Stimulated activated CD8-positive, alpha-beta memory T cell treated with anti-CD3 and anti-CD28 coated beads, Interleukin-4, amount 100 ng/mL, for 1 hour (primary cell): ENCODE measurements at places on chromosomes 4 and X.

DNA sequence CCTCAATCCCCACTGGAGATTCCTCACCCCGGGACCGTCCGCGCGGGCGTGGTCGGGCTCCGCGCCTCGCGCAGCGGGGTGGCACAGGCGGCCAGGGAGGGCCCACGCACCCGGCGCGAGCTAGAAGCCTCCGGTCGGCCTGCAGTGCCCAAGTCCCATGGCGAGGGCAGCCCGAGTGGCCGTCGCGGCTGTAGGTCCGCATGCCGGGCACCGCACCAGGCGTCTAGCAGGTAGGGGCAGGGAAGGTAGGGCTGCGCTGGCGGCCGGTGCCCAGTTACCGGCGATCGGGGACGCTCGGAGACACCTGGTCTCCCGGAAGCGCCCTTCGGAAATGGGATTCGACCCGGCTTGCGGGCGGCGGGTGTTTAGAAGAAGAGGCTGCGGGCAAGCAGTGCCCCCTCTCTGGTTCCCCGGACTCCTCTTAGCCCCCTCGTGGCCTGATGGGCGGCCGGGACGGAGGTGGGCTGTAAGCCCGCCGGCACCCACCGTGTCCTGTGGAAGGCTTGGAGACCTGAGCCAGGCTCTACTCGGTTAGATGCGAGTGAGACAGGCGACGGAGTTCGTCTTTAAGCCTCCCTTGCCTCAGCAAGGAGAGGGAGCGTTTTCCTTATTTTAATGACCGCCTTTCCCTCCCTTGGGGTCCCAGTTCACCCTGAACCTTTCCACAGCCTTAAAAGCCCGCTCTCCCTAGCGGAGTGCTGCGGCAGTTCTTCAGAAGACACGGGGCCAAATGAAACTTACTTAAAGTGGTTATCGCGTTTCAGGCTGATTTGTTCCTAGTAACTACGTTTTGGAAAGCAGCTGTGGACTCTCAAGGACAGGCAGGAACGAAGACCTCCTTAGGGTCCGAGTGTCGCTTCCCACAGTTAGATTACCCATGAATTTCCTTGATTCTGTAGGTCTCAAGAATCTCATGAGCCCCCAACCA, 821 bp downstream of the SLITRK2 start:
- no peak for DNase-seq

GRCh38 chrX:71954458-71954857, 43.8 kb downstream of the NHSL2 start:
- no peak for DNase-seq

GRCh38 chr4:186039697-186040096, 29.3 kb upstream of the TLR3 start:
- DNase-seq: no peak

GRCh38 chr4:80900908-80901307, 129.6 kb upstream of the BMP3 start:
- no peak for DNase-seq

DNA sequence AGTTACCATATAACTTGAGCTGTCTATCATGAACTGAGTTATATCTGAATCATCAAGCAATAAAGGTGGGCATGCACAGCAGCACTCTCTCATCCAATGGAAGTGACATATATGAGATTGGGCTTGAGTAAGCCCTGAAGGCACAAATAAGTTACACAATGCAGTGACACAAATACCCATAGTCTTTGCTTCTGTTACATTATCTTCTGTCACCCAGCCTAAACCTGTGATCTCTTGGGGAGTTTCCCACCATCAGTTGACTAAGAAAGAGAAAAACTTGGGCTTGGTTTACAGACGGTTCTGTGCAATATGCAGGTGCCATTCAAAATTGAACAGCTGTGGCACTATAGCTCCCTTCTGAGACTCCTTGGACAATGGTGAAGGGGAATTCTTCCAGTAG, 138.8 kb upstream of the IL15 start:
- no peak for DNase-seq

- no peak for DNase-seq
These were observed 694.4 kb upstream of the POU3F4 start for GRCh38 chrX:82813671-82814078.

- DNase-seq: no peak
These were observed 53.3 kb upstream of the LNX1 start for GRCh38 chr4:53644607-53645006.

- no peak for DNase-seq
These were observed 36.4 kb downstream of the HTRA3 start for GRCh38 chr4:8305851-8306471.

- DNase-seq: no peak
These were observed 23.1 kb downstream of the SETD7 start for GRCh38 chr4:139532947-139533346.

GRCh38 chrX:70973221-70973620, 42.3 kb upstream of the SLC7A3 start:
- no peak for DNase-seq

- no peak for DNase-seq
These were observed 71.8 kb downstream of the RTL9 start for GRCh38 chrX:110430293-110431076.

- no peak for DNase-seq
These were observed 19.0 kb downstream of the HCCS start for GRCh38 chrX:11130136-11130535.

- no peak for DNase-seq
These were observed 32.9 kb downstream of the CCNQ start for GRCh38 chrX:153565996-153566580.

- no peak for DNase-seq
These were observed 4.3 kb downstream of the CPLX1 start for GRCh38 chr4:821631-822030.

DNA sequence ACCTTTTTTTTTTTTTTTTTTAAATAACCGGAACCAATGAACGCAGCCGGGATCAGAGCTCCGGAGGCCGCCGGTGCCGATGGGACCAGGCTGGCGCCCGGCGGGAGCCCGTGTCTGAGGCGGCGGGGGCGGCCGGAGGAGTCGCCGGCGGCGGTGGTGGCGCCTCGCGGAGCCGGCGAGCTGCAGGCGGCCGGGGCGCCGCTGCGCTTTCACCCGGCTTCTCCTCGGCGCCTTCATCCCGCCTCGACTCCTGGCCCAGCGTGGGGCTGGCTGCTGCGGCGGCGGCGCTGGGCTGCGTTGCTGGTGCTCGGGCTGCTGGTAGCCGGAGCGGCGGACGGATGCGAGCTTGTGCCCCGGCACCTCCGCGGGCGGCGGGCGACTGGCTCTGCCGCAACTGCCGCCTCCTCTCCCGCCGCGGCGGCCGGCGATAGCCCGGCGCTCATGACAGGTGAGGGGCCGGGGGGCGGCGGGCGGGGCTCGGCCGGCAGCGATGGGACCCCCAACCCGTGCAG, 337 bp downstream of the STIM2 start:
- DNase-seq: peak; percentile 30

DNA sequence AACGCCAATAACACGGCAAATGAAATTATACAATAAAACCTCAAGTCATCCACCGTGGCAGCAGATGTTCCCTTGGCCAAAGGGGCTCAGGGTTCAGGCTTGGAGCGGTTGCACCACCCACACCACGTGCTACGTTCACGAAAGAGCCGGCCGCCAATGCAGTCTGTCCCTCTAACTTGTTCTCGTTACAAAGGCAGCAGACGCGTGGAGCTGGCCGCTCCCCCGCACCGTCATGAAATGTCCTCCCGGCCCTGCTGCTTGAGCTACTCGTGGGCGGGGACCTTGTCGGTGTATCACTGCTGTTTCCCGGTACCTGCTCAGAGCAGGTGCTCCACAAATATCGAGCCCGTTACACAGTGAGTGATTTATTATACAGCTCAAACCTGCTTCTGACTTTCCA, 36.4 kb upstream of the MAN2B2 start:
- no peak for DNase-seq

- no peak for DNase-seq
These were observed 129.2 kb upstream of the MSX1 start for GRCh38 chr4:4730249-4730648.

DNA sequence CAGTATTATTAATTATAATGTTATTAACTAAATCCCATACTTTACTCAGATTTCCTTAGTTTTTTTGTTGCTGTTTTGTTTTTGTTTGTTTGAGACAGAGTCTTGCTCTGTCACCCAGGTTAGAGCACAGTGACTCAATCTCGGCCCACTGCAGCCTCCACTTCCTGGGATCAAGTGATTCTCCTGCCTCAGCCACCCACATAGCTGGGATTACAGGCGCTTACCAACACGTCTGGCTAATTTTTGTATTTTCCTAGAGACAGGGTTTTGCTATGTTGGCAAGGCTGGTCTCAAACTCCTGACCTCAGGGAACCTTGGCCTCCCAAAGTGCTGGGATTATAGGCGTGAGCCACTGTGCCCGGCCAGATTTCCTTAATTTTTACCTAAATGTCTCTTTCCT, 72.2 kb downstream of the ANAPC4 start:
- DNase-seq: no peak

DNA sequence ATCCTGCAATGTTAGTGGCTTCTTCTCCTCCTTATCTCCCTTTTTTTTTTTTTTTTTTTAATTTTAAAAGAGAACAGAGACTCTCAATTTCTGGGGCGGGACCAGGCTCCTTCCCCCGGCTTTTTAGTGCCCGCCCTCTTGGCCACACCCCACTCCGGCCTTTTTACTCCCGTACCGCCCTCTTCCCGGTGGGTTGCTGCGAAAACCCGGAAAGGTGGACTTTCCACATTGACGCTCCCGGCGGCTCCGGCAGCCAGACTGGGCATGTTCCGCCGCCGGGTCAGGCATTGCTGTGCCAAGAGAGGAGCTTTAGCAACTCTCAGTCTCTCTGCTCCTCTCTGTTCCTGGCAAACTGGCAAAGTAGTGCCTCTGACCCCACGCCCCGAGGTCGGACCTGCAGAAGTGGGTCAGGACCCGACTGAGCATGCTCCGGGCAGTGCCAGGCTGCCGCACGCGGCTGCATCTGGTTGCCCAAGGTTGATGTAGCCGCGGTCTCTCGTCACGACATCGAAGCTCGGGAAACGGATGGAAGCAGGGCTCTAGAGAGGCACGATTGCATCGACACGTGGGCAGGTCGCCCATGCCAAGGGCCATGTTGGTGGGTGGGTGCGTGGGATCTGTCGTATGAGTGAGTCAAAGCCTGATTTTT, 1.1 kb upstream of the MFAP3L start:
- DNase-seq: peak; percentile 76

DNA sequence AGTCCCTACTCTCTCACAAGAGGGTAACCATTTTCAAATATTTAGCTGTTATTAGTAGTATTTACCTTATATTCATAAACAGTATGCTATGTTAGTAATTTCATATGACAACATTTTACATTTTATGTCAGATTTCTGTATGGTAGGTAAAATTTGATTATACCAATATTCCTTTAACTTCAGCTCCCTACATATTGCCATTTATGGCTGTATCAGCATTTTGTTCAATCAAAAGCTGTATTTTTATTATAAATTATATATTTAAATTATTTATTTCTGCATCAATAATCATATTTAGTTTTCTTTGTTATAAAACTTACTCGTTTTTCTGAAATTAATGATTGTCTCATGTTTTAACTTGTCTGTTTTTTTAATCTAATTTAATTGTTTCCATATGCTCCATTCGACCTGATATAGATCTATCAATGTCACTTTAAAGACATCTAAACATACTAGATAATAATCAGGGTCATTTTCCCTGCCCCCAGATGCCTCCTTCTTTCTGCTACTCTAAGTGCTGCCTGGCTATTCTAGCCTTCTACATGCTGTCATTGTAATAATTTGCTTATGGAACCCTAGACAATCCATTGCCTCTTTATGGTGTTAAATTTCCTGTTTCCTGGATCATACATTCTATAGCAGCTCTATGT, 1976.7 kb upstream of the ADGRL3 start:
- no peak for DNase-seq

DNA sequence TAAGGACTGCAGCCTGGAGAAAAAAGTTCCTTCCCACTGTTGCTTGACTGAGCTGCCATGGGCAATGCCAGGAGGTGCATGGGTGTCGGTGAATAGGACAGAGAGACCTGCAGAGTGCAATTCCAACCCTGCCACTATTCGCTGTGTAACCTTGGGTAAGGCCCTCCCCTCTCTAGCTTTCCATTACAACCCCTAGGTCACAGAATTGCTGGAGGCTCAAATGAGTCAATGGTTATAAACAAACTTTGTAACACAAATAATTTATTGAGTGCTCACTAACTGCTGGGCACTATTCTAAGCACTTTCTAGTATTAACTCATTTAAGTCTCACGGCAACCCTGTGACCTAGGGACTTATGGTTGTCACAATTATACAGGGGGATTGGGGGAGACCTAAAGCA, 37.8 kb downstream of the PJA1 start:
- DNase-seq: no peak

DNA sequence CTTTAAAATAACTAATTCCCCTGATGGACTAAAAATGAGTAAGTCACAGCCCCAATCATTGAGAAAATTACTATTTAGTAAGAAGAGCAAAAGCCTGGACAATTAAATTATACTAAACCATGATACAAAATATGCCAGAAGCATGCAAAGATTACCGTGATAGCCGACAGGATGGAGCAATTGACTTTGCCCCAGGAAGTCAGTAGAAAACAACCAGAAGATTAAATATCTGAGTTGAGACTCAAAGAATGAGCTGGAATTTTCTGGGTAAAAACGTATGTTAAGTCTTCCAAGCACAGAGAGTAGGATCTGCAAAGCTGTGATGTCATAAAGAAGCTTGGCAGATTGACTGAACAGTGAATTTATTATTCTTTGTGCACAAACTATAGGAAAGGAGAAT, 816.1 kb upstream of the TENM3 start:
- no peak for DNase-seq

GRCh38 chr4:148831945-148832344, 389.7 kb upstream of the NR3C2 start:
- no peak for DNase-seq

GRCh38 chr4:15779306-15779705, 1.2 kb downstream of the CD38 start:
- DNase-seq: no peak

- DNase-seq: no peak
These were observed 12.4 kb downstream of the LAP3 start for GRCh38 chr4:17589355-17589754.

GRCh38 chr4:78824001-78824400, 47.9 kb downstream of the BMP2K start:
- DNase-seq: no peak

- DNase-seq: no peak
These were observed 87.5 kb upstream of the NKX1-1 start for GRCh38 chr4:1493540-1494287.

GRCh38 chr4:107877361-107877760, 52.6 kb downstream of the SGMS2 start:
- DNase-seq: no peak

DNA sequence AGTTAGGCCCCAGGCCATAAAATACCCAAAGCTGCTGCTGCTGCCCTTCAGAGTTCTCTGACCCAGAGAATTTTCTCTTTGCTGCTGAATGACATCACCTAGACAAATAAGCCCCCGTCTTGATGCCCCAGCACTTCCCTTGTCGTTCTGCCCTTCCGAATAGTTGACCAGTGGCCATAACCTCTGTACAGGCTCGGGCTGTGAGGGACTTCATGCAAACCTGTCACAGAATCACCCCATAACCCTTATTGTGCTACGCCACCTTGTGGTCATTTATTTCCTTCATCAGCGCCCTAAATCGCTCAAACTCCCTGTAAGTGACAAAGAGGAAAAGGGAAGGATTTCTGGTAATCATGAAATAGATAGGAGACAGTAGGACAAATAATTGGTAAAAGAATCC, 18.8 kb downstream of the SPACA5 start:
- no peak for DNase-seq
